ENCODE measurements at places on chromosomes 7 and 10.
A peak's percentile ranks its signal among the peaks of the same experiment; 100 is the strongest.

GRCh38 chr7:123580406-123581161 lies 21.0 kb upstream of the ASB15 start:
- DNase-seq = peak; percentile 20

DNA sequence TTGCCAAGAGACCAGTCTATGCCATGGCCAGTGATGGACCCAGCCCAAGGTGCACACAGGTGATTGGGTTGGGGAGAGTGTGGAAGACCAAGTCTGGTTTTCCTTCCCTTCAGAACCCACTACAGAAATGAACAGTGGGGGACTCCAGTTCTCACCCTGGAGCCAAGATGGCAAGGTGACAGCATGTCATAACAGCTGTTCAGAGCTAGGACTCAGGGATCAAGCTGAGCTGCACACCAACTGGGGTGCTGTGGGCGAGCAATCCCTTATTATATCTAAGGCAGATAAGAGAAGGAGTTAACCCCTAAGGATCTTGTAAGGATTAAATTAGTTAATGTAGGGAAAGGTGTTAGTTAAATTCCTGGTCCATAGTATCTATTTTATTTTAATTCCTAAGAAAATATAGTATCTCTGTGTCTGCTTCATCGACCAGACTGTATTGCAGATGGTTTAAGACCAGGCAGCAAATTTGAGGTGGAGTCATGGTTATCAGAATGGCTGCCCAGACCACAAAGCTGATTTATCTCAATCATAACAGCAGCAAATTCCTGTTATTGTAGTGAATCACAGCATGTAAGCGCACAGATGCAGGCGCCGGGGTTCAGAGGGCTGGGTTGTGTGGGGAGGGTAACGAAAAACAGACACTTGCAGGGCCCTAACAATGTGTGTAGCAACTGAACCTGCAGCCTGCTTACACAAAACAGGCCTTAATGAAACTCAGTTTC lies 208.7 kb upstream of the ZNF32 start:
- DNase-seq = no peak

GRCh38 chr7:69691734-69692133 lies 93.5 kb downstream of the AUTS2 start:
- DNase-seq = no peak

DNA sequence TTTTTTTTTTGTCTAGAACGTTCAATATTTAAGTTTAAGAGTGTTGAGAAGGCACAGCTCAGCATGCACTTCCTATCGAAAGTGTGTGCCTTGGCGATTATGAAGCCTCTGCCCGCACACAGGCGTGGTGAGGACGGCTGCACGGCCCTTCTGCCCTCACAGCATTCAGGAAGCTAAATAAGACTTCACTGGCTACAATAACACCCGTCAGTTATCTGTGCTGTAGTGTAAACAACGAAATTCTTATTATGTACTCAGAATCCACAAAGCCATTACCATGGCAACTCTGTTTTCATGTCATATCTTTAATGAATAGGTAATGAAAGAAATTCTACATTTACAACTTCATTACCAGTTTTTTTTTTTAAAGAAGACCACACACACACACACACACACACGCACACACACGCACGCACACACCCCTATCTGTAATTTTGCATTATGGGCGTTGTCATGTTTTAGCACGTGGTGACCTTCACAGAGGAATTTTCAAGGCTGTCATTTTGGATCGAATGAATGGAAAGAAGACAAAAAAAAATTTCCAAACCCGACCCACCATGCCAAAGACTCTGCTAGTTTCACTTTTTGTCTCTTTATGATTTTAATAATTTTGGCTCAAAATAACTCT lies 254.8 kb upstream of the CTBP2 start:
- no peak for DNase-seq

DNA sequence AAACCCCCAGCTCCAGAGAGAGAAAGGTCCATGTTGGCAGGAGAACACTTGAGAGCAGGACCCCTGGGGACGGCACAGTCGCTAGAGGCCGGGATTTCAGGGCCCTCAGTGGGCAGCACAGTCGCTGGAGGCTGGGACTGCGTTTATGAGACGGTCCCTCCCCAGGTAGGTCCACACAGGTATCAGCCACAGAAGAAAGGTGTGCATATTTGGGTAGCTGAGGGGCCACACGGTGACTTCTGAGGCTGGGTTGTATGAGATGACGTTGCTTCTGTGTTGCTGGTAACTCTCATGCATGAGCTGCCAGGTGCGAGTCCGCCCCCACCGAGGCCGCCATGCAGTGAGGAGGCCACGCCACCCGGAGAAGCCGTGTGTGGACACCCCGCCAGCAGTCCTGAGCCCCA lies 56.9 kb upstream of the PPP2R2D start:
- DNase-seq = no peak

- no peak for DNase-seq
Measured at GRCh38 chr7:123070702-123071286, 75.3 kb upstream of the TAS2R16 start.
